ENCODE measurements at places on chromosomes 1 and 21. TPM values are rescaled to one million over a fixed set of nuclear protein-coding genes. Genes with fewer than 3 reads are reported as not detected.

The ICOSLG gene
- total RNA-seq: under 0.01 TPM

The STUM gene
- total RNA-seq: 0.23 TPM

The OR2L5 gene
- total RNA-seq: not detected

The LIN28A gene
- 0.08 TPM for total RNA-seq

The TEKT2 gene
- total RNA-seq: 0.38 TPM

The SLFNL1 gene
- total RNA-seq: 0.35 TPM

The OLFM3 gene
- not detected for total RNA-seq

Measured in smooth muscle cell of the coronary artery (primary cell).